ENCODE measurements at places on chromosomes 1 and 21.
A peak's percentile ranks its signal among the peaks of the same experiment; 100 is the strongest.

DNA sequence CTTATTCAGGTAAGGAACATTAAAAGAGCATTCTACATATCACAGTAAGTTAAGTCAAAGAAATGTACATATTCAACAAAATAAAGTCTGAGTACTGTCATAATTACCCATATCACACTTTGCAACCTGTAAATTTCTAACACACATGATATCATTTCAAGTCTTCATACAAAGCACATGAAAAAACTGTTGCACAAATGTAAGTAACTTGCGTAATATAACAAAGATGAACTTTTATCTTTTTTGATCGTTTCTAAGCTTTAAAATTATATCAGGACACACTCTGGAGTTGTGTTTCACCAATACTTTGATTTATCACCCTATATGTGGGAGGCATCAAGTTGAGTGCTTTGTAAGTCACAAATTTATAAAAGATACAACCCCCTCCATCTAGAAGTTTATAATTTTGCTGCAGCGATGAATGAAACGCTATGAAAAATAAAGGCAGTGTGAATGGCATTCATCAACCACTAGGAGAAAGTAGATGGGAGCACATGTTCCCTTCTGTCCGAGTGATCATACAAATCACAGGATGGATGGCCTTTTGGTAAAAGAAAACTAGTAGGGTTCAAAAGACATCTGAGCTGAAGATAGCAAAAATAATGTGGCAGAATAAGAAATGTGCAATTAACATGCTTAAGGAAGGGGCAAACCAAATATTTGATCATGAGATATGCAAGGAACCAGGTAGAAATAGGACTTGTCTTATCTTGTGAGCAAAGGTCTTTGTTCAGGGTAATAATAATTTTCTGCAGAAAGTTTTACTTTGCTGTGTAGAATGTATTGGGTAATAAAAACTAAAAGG lies 27.5 kb downstream of the NRIP1 start:
- no peak for DNase-seq

GRCh38 chr1:186091222-186091720 lies 283.8 kb downstream of the TPR start:
- no peak for DNase-seq

- DNase-seq = no peak
These were observed 10.1 kb upstream of the GUCA2B start for GRCh38 chr1:42142894-42143675.

- DNase-seq = no peak
These were observed 5.2 kb downstream of the FOXD3 start for GRCh38 chr1:63327417-63328054.

- DNase-seq = no peak
These were observed 19.2 kb downstream of the NFYC start for GRCh38 chr1:40710581-40711315.

- DNase-seq = no peak
These were observed 40.0 kb downstream of the LHX8 start for GRCh38 chr1:75174031-75174760.

DNA sequence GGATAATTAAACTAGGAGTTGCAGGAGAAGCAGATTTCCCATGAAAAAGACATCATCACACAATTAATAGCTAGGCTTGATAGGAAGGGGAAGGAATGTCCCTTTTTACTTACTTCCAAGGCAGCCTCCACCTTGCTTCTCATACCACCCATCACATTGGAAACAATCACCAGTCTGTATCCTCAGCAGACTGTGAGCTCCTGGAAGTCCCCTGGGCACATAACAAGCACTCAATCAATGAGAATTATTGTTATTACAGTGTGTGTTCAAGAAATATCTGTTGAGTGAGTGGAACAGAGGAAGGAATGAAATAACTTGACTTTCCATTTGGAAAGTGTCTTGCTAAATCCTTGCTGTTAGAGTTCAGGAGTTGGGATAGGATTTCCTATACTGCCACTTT lies 36.2 kb downstream of the HIVEP3 start:
- no peak for DNase-seq

DNA sequence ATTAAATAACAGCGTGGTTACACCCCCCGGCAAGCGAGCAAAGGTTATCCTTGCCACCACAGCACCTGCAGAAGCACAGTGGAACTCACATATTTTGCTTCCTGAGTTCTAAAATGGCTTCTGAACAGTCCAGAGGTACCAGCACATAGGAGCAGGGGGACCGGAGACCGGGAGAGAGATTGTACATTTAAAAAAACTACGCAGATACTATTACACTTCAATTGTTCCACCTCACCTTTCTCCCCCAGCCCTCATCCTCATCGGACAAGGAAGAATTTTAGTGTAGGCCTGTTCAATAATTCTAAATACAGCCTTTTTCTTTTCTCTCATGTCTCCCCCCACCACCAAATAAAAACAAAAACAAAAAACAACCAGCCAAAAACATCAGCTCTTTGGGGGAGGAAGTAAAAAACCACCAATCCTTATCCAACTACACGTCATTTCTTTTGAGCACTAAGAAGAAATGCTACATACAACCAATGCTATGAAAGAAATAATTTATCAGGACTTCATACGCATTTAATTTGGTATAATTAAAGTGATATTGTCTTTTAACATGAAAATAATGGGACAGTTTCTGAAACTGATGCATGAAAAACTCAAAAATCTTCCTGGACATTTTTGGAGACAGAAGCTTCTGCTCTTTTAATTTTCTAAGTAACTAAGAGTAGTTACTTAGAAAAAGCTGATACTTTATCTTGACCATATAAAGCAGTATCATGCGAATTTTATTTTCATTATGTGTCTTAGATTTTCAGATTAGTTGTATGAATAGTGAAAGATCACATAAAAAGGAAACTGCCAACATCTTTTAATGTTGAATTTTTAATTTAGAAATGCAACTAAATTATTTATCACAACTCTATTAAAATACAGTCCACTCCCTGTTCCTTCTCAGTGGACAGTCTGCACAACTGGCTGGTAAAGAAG lies 9.1 kb downstream of the CDKN2C start:
- no peak for DNase-seq

- DNase-seq = peak; percentile 91
These were observed 44.2 kb upstream of the LAPTM5 start for GRCh38 chr1:30801771-30802198.

- no peak for DNase-seq
These were observed 115.1 kb downstream of the SLC16A1 start for GRCh38 chr1:112840631-112841624.

DNA sequence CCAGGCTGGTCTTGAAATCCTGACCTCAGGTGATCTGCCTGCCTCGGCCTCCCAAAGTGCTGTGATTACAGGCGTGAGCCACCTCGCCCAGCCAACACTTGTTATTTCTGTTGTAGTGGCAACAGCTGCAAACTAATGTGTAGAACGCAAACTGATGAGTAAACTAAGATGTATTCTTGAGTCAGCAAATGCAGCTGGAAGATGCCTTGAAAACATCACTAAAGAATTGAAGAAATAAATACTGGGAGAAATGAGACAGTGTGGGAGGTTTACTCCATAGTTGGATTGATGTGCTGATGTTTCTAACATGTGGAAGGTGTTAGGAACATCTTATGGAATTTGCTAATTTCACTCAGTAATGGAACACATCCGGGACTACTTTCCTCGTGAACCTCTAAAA lies 61.3 kb upstream of the KCNE2 start:
- DNase-seq = no peak

DNA sequence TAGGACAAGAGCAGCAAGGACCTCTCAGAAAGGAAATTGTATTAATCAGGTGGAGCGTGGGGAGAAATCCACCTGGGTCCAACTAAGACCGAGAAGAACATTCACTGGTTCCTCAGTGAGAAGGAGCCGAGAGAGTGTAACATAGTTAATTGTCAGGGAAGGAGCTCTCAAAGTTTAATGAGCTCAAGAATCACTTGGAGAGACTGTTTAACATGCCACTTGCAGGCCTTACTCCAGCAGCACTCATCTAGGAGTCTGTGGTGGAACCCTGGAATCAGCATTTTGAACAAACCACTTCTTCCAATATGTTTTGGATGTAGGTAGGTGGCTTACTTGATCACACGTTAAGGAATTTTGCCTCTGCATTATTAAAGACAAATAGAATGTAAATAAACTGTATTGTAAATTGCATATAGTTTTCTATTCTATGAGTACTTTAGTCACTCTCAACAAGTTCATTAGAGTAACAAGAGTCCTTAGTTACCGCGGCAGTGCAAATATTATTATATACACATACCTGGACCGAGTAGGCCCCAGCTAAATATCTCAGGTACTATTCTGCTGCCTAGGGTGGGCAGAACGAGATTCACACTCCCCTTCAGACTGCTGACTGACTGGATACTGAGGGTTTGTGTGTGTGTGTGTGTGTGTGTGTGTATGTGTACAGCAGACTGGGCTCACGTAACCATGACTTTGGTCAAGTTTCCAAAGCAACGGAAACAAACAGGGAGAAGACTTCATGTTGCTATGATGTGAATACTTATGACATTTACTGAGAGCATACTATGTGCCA lies 203.2 kb upstream of the USP24 start:
- no peak for DNase-seq

DNA sequence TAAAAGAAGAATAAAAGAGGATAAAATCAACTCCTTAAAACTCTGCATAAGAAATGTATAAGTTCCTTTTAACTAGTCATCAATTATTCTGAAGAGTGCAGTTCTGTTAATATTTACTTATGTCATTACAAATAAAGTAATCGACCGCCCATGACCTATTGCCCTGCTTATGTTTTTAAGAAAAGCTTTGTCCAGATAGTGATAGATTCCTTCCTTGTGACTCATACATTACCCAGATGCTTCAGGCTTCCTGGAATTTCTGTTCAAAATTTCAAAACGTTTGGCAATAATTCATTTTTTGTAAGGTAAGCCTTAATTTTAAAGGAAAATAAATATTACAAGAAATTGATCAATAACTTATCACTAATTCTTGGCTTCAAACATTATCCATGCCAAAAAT lies 918.2 kb upstream of the ADGRL2 start:
- DNase-seq = no peak

- no peak for DNase-seq
These were observed 84.4 kb upstream of the JAK1 start for GRCh38 chr1:65050735-65051134.

DNA sequence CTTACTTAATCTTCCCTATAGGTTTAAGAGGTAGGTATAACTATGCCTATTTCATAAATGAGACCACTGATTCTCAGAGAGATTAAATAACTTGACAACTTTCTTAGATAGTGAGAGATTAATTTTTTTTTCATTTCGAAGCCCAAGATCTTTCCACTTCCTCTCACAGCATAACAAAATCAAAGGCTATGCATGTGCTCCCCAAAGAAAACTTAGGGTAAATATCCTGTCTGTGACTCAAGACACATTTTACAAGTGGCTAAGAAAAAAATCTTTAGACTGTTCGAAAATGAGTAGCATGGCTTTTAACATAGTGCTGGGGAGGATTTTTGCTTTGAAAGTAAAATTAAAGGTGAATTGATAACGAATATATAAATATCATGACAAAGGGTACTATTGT lies 8.2 kb upstream of the C1orf141 start:
- no peak for DNase-seq

DNA sequence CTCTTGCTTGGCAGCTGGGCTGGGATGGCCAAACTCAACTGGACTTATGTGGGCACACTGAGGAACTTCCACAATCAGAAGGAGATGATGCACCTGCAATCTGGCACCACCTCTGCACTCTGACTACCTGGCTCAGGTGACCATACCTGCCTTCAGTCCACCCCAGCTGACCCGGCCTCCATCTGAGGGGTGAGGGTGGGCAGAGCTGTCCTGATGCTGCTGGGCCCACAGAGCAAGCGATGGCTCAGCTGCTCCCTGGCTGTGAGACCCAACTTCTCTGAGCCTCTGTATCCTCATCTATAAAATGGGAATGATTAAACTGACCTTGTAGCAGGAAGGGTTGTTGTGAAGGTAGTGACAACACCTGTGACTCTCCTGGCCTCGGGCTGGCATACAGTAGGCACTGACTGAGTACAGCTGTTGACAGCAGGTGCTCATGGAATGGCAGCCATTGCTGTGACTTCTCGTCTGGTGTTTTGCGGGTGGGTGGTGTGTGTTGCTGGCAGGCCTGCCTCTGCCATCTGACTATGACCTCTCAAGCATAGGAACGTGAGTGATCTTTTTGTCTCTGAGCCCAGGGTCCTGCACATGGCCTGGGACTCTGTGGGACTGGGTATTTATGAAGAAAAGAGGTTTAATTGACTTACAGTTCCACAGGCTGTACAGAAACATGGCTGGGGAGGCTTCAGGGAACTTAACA lies 438.5 kb downstream of the PTPRU start:
- no peak for DNase-seq

GRCh38 chr1:34924759-34925555 lies 4.5 kb downstream of the DLGAP3 start:
- no peak for DNase-seq

DNA sequence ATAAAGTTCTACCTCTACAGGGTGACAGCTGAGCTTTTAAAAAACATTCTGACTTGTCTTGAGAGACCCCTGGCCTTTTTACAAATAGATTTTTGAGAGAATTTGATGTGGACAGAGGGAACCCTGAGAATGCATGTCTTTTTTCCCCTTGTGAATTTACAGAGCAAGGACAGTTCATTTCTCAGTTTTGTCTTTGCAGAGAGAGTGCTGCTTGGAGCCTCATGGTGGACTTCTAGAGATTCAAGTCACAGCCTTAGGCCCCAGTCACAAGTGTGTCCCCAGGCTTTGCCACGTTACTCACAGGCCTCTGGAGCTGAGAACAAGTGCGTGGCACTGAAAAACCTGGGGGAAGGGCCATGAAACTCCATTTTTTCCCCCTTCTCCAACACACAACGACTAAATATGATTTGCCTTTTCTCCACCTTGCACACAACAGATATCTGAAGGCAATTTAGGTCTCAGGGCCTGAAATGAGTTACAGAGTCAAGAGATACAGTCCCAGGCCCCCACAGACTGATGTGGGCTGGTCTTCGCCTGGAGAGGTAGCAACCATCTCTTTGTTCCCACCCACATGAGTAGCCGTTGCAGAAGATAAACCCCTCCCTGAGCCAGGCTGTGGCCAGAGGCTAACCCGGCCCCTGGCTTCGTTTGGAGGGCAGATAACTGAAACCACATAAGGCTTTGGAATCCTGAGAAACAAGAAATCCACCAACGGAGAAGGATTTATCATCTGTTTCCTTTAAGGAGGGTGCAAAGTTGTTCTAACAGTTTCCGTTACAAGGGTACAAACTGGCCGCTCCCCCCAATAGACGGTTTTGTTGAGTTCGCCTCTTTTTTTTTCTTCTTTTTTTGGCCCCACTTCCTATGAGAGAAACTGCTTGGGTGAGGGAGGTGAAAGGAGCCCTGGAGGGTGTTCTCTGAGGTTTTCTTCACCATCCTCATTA lies 1.0 kb upstream of the PIGV start:
- DNase-seq = peak; percentile 81

GRCh38 chr1:32907435-32907834 lies 6.2 kb upstream of the TMEM54 start:
- no peak for DNase-seq

GRCh38 chr1:179061360-179062282 lies 20.2 kb upstream of the TOR3A start:
- DNase-seq = no peak

GRCh38 chr1:29473161-29473855 lies 237.0 kb downstream of the PTPRU start:
- DNase-seq = no peak

DNA sequence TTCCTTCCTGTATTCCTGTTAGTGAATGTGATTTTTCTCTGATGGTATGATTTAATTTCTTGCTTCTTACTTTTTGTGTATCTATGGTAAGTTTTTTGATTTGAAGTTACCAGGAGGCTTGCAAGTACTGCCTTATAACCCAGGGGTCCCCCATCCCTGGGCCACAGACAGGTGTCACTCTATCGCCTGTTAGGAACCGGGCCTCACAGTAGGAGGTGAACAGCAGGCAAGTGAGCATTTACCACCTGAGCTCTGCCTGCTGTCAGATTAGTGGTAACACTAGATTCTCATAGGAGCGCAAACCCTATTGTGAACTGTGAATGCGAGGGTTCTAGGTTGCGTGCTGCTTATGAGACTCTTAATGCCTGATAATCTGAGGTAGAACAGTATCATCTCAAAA lies 143.3 kb downstream of the RPS6KC1 start:
- no peak for DNase-seq
